ENCODE measurements at places on chromosomes 12 and 14.

DNA sequence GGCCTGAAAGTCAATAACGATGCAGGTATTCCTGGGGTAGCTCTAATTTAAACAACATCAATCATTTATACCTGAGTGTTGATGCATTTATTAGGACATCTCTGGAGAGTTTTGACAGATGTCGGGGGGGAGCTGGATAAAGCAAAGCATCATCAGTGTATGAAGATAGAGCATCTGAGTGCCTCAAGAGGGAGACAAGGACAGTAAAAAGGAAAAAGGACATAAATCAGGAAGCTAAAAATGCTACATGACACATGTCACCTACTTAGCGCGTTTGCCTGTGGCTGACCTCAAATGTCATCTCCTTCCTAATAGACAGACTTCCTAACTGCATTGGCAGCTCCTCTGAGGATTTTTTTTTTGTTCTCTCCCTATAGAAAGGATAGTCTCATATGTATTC lies 259.5 kb upstream of the PKP2 start:
- no peak for DNase-seq

GRCh38 chr12:77118696-77119095 lies 53.3 kb upstream of the E2F7 start:
- no peak for DNase-seq

GRCh38 chr12:27344246-27344645 lies 11.6 kb downstream of the BMAL2 start:
- DNase-seq = no peak

DNA sequence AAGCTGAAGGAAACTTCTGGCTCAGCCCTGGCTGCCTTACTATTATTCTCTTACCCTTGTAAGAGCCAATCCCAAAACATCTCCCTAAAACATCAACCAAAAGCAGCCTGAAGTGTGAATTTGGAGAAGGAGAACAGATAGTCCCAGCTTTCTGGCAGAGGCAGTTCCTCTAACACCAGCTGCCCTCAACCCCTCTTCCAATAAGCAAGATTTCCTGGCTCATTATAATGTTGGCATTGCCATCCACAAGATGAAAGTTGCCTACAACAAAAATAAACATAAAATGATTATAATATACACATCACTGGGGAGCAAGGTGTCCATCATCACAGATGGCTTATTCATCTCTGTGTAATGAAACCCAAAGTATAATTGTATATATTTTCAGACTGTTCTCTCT lies 352.5 kb upstream of the CCDC196 start:
- no peak for DNase-seq

DNA sequence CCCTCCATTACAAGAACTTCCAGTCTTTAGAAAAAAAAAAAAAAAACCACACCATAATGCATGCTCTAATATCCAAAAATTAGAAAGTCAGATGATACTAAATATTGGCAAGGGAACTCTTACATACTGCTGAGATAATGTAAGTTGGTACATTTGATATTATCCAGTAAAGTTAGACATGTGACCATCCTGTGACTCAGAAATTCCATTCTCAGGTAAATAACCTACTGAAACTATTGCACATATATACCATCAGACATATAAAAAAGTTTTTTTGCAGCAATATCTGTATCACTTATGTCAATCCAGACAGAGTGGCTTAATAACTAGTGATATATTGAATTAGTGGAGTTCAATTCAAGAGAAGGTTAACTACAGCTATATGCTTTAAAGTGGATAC lies 63.5 kb downstream of the KITLG start:
- DNase-seq = no peak

DNA sequence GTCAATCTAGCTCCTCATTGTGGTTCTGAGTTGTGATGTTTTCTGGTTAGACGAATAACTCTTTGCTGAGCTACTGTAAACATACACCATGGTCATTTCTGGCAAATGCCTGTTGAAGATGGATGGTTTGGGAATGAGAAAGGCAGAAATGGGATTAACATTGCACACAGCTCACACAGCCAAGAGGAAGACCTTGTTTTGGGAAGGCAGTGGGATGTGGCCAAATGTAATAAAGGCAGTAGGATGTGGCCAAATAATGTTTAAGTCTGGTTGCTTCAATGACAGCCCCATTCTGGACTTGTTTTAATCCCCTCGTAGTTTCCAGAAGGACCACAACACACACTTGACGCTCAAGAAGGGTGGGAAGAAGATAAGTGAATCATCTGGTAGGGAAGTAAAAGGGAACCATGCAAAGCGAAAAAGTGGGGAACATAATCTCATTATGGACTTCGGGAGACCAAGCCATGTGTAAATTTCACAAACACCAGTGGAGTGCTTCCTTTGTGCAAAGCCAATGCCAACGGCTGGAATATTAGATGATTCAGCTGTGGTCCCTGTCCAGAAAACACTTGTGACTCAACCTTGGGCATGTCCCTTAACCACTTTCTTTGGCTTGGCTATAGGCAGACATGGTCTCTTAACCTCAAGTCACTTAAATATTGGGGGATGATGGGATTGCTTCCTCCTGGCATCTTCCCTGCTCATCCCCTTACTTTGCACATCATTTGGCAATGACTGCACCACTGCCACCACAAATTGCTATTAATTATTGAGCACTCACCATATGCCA lies 284.4 kb upstream of the CRY1 start:
- DNase-seq = no peak

DNA sequence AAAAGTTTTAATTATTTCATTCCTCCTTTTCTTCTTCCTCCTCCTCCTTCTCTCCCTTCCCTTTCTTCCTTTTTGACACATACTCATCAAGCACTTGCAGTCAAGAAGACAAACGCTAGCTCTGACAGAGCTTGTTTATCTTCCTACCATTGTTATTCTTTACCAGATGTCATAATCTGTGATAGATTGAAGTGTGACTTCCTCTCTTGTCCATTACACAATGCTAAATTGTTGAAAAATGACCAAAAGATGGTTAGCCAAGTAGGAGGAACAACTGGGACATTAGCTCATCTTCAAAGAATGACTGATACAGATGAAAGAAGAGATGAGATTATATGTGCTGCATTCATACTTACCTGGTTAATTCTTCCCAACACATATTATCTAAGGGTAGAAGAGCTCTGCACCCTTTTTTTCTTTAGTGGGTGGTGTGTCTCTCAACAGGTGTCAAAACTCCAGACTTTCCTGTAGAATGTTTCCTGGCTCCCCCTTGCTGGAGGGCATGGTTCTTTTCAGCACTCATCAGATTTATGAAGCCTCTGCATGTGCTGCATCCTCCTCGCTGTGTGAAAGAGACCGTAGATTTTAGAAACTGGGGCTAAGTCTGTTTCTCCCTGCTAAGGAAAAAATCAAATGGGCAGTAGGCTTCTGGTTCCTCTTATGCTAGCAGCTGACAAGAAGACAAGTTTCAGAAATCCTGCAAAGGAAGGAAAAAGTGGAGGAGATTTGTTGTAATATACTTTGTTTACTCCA lies 147.1 kb downstream of the TMX1 start:
- no peak for DNase-seq

DNA sequence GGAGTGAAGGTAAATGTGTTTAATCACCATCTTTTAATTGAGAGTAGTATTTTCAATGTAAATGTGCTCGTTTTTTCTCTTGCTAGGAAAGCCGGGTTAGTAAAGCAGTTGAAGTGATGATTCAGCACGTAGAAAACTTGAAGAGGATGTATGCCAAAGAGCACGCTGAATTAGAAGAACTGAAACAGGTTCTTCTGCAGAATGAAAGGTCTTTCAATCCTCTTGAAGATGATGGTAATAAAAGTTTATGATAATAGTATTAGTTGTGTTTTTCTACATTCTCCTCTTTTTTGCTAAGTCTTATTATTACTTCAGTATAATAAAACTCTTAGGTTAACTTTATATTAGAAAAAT lies 93.9 kb downstream of the DNAI7 start:
- DNase-seq = no peak

DNA sequence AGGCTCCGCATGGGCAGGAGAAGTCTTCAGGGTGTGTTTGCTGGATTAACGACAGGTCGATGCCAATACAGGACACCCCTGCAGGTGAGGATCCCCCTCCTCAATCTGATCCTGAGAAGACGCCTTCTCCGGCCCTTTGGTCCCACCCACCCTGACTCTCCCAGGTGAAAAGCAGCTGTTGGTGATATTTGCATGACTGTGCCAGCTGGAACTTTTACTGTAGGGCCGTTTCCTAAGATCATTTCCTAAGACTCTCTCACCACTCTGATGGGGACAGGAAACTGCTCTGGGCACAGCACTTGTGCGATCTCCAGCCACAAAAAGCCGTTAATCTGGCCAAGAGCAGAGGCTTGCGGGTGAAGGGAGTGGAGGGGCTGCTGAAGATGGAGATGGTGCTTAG lies 16.8 kb upstream of the EIF5 start:
- DNase-seq = no peak

DNA sequence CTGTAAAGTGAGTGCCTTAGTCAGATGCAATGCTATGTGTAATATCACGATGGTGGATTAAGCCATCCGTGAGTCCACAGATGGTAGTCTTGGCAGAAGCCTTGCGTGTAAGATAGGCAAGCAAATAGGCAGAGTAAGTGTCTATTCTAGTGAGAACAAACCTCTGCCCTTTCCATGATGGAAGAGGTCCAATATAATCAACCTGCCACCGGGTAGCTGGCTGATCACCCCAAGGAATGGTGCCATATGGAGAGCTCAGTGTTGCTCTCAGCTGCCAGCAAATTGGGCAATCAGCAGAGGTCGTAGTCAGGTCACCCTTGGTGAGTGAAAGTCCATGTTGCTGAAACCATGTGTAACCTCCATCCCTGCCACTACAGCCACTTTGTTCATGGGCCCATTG lies 371.2 kb upstream of the LRFN5 start:
- DNase-seq = no peak

- no peak for DNase-seq
These were observed at the start of gene GPR135 for GRCh38 chr14:59465316-59466135. Gene GPR135 (minus strand): TSS chr14:59465380. CDS start chr14:59465226, 154 bp downstream.

- no peak for DNase-seq
These were observed 163.9 kb upstream of the RASSF8 start for GRCh38 chr12:25794571-25794970.

DNA sequence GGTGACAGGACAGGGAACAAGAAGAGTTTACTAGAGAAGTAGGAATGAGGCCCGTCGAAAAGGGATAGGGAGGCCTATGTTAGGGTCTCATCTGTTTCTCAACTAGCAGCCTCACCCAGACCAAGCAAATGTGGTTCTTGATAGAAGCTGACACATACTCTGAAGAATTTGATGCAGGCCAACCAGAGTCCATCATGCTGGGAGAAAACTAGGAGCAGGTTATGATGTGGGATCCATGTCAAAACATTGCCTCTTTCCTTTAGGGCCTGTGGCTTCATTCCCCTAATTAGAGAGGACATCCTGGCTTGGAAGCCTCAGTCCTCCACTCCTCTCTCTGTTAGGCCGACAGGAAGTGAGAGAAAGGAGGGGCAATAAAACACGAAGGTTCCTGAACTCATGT lies 122.8 kb downstream of the NTF3 start:
- no peak for DNase-seq

DNA sequence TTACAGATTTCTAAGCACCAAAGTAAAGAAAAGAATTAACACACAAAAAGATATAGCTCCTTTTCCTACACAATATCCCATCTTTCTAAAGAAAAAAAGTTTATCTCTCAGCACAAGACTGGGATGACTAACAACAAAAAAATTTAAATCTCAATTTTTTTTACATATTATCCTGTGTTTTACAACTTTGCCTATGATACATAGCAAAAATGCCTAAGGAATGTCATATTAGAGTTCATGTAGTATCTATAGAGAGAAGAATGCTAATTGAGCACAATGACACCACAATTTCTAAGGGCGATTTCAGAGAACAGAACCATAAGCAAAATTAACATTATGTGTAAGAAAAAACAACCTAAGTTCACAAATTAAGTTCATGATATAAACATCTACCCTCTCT lies 16.3 kb downstream of the C2CD5 start:
- DNase-seq = no peak

All from CD14-positive monocyte (primary cell).